ENCODE measurements at places on chromosomes 11 and 22.
A peak's percentile ranks its signal among the peaks of the same experiment; 100 is the strongest.

DNA sequence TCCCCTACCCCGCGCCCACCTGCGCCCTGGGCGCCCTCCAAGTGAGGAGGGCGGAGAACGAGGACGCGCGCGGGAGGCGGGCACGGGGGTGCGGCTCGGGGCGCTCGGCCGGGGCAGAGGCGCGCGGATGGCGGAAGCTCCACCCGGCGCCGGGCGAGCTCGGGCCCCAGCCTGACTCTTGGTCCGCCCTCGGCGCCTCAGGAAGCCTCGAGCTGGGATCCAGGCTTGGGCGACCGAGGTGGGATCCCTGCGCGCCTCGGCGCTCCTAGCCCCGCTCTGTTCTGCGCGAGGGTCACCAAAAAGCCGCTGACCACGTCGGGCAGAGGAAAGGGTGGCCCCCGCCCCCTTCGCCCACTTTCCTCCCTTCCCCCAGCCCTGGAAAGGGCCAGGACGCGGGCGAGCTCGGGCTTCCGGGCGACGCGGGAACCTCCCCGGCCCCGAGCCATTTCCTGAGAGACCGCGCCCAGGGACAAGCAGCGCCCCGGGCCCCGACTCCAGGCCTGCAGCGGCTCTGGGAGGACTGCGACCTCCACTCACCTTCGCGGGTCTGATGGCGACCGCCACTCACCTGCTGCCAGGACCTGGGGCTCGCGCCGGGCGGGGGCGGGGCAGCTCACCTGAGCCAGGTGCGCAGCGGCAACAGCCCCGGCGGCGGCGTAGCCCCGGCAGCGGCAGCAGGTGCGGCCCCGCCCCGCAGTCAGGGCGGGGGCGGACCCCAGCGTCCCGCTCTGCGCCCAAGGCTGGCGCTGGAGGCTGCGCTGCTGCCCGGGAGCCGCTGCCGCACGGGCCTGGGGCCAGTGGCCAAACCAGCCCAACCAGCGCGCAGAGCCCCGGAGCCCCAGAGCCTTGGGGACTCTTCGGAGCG is 2.2 kb upstream of the SIGIRR start:
- peak; percentile 45 for DNase-seq

DNA sequence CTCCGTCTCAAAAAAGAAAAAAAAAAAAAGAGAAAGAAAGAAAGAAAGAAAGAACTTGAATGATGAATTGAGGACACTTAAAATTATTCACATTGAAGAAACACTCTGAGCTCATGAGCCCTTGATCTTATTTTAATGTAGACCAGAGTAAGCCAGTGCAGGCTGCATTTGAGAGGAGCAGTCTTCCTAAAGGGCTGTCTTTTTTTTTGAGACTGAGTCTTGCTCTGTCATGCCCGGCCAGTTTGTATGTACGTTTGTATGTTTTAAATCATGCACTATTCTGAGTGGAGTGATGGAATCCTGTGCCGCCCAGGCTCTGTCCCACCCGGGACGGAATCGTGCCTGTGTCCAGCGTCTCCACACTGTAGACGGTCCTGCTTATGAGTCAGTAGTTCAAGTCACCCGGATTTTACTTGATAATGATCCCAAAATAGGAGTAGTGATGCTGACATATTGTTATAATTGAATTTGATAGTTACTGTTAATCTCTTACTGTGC is 9.6 kb downstream of the FGF4 start:
- no peak for DNase-seq

GRCh38 chr22:26477341-26477731 is 6.2 kb downstream of the HPS4 start:
- DNase-seq, result no peak

- DNase-seq, result peak; percentile 25
Measured at GRCh38 chr11:57191311-57192219, 9.8 kb downstream of the LRRC55 start.

GRCh38 chr22:29541845-29542244 is 11.7 kb downstream of the THOC5 start:
- no peak for DNase-seq

DNA sequence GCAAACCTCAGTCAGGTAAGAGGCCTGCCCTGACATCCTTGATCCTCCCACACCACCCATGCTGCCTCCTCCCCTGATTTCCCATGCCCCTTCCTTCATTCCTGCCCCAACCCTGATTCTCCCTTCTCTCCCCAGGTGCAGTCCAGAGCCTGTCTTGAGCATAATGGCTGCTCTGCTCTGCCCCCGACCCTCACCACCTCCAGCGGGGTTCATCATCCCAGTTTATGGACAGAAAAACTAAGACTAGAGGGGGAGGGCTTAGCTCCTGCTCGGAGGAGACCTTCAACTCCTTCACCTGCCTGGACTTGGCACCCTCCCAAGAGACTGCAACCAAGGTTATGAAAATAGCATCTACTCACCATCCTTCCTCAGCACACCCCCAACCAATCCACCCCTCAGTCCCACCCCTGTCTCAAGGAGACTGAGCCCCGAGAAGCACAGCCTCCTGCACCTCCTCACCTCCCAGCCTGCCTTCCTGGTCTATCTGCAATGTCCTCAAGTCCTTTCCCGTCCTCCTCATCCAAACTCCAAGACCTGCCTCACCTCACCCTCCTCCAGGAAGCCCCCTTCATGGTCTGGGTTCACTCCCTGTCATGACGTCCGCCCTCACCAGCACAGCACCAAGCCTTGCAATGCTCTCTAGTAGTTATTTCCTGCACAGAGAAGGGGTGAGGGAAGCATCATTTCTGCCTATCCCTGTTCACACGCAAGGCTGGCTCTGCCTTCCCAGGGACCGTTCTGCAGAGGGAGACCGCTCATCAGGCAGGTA is 103.1 kb downstream of the PDE2A start:
- no peak for DNase-seq

GRCh38 chr22:28171115-28171514 is 252.1 kb upstream of the PITPNB start:
- DNase-seq, result no peak

DNA sequence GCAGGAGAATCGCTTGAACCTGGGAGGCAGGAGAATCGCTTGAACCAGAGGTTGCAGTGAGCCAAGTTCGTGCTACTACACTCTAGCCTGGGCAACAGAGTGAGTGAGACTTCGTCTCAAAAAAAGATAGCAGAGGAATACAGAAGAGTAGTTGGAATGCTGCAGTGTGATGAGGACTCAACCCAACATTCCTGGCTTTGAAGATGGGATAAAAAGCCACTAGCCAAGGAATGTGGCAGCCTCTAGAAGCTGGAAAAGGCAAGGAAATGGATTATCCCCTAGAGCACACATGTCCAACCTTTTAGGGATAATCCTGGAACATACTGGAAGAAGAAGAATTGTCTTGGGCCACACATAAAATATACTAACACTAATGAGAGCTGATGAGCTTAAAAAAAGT is 13.9 kb downstream of the SLC25A17 start:
- DNase-seq, result no peak

GRCh38 chr11:121365304-121365703 is 72.7 kb downstream of the SC5D start:
- DNase-seq, result no peak

- no peak for DNase-seq
Measured at GRCh38 chr11:126102436-126102981, 39.8 kb upstream of the CDON start.

- peak; percentile 88 for DNase-seq
Measured at GRCh38 chr22:50656122-50657070, 16.2 kb upstream of the SHANK3 start.

DNA sequence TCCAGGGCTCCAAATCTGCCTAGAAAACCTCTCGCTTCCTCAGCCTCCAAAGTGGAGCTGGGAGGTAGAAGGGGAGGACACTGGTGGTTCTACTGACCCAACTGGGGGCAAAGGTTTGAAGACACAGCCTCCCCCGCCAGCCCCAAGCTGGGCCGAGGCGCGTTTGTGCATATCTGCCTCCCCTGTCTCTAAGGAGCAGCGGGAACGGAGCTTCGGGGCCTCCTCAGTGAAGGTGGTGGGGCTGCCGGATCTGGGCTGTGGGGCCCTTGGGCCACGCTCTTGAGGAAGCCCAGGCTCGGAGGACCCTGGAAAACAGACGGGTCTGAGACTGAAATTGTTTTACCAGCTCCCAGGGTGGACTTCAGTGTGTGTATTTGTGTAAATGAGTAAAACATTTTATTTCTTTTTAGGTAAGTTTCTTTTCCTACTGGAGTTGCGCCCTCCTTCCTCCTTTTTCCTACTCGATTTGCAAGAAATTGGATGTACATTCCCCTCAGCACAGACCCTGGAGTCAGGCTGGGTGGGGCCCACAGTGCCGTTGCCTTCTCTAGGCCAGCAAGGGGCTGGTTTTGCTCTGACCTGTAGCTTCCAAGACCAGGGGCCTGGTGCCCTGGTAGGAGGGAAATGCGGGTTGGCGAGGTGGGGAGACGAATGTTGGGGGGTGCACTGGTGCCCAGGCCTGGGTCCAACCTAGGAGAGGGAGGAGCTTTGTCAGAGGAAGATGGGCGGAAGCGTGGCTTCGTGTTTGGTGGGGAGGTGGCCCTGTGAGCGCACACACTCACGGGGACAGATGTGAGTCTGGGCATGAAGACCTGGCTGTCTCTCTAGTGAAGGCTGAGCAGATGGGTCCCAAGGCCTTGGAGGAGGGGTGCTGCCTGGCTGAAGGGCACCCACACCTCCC is 50.6 kb downstream of the ST14 start:
- DNase-seq, result no peak

DNA sequence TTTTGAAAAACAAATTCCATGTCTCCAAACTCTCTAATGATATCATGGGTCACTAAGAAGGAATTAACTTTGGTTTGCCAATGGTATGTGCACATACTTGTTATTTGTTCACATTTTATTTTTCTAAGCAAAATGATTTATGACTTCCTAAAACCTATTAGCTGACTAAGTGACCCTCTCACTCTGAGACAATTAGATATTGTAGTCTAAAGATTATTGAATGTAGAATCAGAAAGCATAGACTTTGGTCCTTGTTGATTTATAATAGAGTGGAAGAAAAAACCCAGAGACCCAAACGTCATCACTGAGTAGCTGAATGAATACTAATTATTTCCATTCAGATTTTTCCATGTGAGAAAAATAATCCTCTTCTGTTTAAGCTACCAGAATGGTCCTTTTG is 243.5 kb upstream of the ANO3 start:
- DNase-seq, result no peak

- no peak for DNase-seq
Measured at GRCh38 chr11:118046051-118046963, 30.6 kb upstream of the TMPRSS4 start.

DNA sequence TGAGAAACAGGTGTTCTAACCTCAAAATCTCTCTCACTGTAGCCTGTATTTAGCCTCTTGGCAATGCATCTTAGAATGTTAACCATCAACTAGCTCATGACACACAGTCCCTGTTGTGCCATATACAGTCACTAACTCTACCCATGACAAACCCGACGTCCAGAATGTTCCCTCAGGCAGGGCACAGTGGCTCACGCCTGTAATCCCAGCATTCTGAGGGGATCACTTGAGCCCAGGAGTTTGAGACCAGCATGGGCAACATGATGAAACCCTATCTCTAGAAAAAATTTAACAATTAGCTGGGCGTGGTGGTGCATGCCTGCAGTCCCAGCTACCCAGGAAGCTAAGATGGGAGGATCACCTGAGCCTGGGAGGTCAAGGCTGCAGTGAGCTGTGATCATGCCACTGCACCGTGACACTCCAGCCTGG is 18.2 kb upstream of the CCDC34 start:
- no peak for DNase-seq

DNA sequence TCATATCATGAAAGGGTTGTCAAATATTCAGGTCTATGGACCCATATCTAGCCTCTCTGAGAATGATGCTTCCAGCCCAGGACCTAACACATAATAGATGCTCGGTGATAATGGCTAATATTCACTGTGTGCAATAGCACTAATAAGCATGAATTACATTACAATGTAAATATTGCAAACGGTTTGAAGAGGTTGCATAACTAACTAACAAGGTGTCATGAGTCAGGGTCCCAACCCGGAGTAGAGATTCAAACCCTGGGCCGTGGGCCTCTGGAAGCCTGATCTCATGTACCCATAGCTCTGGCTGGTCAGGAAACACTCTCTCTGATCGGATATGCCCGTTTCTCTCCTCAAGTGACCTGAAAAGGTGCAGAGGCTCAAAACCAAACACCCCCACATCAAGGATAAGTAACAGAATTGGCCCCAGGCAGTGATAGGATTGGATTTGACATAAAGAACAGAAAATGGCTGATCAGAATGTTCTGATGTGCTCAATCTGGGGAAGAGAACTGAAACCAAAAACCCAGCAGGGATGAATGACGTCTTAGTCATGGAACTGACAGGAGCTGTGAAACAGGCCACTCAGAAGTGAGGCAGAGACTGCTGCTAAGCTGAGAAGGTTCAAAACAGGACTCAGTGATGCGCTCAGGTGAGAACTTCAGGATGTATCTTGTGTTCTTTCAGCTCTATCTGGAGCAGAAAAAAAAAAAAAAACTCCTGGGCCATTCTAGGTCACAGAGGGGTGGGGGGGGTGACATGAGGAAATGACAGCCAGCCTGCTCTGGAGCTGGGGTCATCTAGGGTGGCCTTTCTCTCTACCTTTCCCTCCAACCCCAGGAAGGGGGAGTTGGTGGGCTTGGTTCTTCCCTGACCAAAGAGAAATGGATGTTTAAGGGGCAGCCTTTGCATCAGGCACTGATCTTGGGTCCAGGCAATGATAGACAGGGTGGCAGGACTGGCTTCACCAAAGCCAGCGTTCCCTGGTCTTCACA is 6.6 kb upstream of the KCTD17 start:
- DNase-seq, result no peak

DNA sequence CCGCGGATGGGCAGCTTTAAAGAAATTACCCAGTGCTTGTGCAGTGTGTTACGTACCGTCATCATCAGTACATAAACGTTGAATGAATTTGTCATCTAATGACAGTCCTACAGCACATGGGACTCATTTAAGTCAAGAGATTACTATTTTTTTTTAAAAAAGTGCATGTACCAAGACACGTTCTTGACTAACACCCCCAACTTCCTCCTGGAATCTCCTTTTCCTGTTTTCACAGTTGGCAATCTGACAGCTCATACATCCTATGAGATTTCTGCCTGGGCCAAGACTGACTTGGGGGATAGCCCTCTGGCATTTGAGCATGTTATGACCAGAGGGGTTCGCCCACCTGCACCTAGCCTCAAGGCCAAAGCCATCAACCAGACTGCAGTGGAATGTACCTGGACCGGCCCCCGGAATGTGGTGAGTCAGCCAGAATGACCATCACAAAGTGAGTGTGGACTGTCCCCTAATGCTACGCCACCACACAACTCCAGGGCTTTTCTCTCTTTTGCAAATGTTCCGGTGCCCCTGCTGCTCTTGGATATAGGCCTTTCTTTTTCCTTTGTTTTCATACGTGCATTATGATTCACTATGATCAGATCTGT is 162.0 kb upstream of the SORL1-AS1 start:
- no peak for DNase-seq

GRCh38 chr11:11605181-11605580 is 16.6 kb downstream of the GALNT18 start:
- DNase-seq, result no peak

- peak; percentile 87 for DNase-seq
Measured at GRCh38 chr11:60788401-60789125, 3.4 kb downstream of the MS4A10 start.

GRCh38 chr11:62260261-62260953 is 9.6 kb upstream of the SCGB2A2 start:
- DNase-seq, result no peak
